DMS79 (cell line): ENCODE measurements at places on chromosomes 12 and 14.

GRCh38 chr14:44462381-44462780 is 44.7 kb downstream of the FSCB start:
- no peak for DNase-seq

- DNase-seq: no peak
Observed at GRCh38 chr12:69894800-69895383, 69.9 kb downstream of the MYRFL start.

GRCh38 chr12:14880890-14881453 is 4.7 kb downstream of the MGP start:
- no peak for DNase-seq

- DNase-seq: no peak
Observed at GRCh38 chr12:55724226-55724939, 4.2 kb downstream of the RDH5 start.

GRCh38 chr12:90611891-90612290 is 343.1 kb downstream of the CCER1 start:
- DNase-seq: no peak
